ENCODE measurements at places on chromosomes 16 and 17. TPM values are rescaled to one million over a fixed set of nuclear protein-coding genes. Genes with fewer than 3 reads are reported as not detected.

GRCh38 chr16:71383054-71383773, 24.7 kb downstream of the CALB2 start:
- peak; percentile 29 for DNase-seq

- DNase-seq, result peak; percentile 81
Measured at GRCh38 chr16:70476272-70477020, 22.1 kb downstream of the FCSK start.

ABCC12 gene
- total RNA-seq, result not detected

MLKL gene
- 4.6 TPM for total RNA-seq

- no peak for DNase-seq
Measured at GRCh38 chr17:40986920-40987319, 2.8 kb upstream of the KRT40 start.

- DNase-seq, result no peak
Measured at GRCh38 chr17:65079489-65079900, 23.0 kb upstream of the GNA13 start.

MPO gene
- total RNA-seq, result not detected

- no peak for DNase-seq
Measured at GRCh38 chr16:11671271-11671670, 3.0 kb downstream of the SNN start.

- no peak for DNase-seq
Measured at GRCh38 chr16:4471869-4472268, 2.6 kb downstream of the NMRAL1 start.

GRCh38 chr16:81708266-81709015, 70.7 kb upstream of the PLCG2 start:
- DNase-seq, result no peak

TNS4 gene
- total RNA-seq, result not detected

PIMREG gene
- total RNA-seq, result 10.6 TPM

FOXN1 gene
- total RNA-seq, result not detected

- DNase-seq, result no peak
Measured at GRCh38 chr17:59345476-59345875, 14.0 kb downstream of the YPEL2 start.

IGF2BP1 gene
- under 0.01 TPM for total RNA-seq

DNA sequence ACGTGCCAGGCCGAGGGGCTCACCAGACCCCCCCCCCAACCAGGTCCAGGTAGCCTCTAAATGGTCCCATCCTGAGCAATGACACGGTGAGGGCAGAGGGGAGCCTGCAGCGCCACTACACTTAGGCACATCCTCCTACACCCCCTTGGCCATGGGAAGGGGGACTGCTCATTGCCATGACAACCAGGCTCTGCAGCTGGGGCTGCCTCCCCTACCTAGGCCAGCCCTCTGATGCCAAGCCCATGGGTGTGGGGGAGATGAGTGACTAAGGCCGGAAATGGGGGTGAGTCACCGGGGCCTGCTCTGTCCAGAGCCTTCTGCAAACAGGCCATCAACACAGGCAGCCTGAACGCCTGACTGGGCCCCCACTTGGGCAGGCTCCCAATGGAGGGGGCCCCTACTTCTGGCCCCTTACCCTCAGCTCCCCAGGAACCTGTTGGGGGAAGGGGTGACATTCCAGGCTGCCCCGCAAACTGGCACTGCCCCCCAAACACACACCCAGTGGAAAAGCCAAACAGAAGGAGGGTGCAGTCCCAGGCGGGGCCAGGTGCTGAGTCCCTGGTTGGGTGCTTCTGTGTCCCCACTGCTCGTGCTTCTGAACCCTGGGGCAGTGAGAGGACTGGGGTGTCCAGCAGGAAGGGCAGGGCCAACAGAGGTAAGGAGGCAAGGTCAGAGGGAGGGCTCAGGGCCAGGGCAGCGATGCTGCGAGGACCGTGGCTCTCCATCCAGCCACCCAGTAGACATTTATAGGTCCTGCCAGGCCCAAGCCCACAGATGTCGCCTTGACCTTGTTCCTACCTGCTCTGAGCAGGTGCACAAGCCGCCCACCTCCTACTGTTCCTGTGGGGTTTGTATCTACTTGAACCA, 8.2 kb downstream of the PLCD3 start:
- peak; percentile 84 for DNase-seq

SLC52A1 gene
- total RNA-seq, result 0.66 TPM

AXIN2 gene
- total RNA-seq, result 1.8 TPM

DNA sequence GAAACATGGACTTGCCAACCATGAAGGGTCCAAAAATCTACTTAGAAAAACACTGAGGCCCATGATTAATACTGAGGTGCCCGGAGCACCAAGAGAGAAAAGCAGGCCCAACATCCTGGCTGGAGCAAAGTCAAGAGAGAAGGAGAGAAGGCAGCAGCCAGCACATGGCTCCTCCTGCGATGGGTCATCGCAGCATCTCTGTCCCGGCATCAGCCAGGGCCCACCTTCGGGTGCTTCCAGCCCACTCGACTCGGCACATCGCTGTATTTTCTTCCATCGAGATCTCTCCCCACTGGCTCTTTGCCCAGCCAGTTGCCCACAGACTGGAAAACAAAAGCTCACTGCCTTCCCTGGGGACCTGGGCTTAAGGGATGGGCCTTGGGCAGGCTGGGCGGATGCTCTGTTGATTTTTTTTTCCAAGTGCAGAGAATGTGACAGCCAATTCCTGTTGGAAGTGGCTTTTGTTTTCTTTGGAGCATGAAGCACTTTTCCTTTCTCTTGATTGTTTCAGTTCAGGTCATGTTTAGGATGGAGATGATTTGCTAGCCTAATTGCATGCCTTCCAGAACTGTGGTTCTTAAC, 58.1 kb downstream of the CYB5B start:
- peak; percentile 66 for DNase-seq

DNA sequence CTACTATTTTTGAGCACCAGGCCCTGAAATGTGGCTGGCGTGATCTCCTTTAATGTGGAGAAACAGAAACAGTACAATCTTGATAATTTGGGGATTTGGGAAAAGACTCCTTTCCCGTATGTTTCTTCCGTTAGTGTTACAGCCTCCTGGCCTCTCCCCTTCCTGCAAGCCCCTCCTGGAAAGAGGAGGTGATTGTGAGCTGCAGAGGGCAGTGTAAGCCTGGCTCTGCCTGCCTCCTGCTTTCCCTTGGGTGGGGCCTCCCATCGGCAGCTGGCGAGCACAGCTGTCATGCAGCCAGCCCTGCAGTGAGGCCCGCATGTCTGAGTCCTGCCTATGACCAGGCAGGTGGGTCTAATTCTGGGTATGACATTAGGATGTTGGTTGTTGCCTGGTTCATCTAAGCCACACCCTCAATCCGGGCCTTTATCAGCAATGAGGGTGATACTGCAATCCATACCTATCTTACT, 48.7 kb upstream of the WSB1 start:
- peak; percentile 97 for DNase-seq

DNA sequence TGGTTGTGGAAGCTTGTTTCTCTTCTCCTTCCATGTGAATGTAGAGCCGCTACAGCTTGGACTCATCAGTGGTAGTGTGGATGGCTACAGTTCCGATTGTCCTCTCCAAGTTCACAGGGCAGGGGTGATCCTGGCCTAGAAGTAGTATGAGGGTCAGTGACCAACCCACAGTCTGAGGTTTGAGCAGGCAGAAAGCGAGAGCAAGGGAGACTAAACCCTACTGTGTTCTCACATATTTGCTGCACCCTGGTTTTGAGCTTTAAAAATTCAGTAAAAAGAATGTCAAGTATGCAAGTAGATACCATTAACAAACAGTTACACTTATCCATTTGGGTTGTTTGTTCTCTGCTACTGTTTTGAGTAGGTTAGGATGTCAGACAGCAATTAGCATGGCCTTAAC, 148.9 kb downstream of the MRTFB start:
- DNase-seq, result no peak

BBS2 gene
- 84.9 TPM for total RNA-seq

CACNB1 gene
- total RNA-seq, result 2.3 TPM

- no peak for DNase-seq
Measured at GRCh38 chr16:29779474-29779873, 1.4 kb downstream of the ZG16 start.

- no peak for DNase-seq
Measured at GRCh38 chr17:33786478-33786877, 468.6 kb upstream of the CCL2 start.

DNA sequence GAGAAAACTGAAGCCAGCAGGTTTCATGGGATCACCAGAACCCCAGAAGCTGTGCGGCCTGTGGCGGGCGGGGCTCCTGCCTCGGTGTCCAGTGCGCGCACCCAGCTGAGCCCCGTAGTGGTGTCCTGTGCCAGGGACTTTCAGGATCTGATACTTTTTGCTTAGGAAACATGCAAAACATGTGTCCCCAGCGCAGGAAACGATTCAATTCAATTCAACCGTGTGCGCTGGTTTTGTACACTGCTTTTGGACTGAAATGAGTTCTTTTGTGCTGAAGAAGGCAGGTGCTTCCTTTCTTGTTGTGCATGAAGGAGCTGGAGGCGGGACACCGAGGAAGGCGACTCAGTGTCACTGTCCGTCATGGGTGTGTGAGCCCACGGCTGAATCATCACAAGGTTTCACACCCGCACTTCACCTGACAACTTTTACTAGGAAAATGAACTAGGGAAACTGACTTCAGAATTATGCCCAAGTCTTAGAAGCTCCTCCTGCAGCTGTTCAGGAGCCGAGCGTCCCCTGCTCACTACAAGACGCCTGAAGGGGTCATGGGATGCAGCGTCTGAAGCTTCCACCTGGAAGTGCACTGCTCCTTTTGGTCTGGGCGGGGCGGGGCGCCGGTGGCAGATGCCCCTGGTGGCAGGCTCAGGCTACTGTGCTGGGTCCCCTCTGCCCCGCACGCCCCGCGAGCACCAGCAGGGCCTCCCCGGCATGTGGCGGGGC, 31.4 kb upstream of the ZNF750 start:
- DNase-seq, result no peak

DNA sequence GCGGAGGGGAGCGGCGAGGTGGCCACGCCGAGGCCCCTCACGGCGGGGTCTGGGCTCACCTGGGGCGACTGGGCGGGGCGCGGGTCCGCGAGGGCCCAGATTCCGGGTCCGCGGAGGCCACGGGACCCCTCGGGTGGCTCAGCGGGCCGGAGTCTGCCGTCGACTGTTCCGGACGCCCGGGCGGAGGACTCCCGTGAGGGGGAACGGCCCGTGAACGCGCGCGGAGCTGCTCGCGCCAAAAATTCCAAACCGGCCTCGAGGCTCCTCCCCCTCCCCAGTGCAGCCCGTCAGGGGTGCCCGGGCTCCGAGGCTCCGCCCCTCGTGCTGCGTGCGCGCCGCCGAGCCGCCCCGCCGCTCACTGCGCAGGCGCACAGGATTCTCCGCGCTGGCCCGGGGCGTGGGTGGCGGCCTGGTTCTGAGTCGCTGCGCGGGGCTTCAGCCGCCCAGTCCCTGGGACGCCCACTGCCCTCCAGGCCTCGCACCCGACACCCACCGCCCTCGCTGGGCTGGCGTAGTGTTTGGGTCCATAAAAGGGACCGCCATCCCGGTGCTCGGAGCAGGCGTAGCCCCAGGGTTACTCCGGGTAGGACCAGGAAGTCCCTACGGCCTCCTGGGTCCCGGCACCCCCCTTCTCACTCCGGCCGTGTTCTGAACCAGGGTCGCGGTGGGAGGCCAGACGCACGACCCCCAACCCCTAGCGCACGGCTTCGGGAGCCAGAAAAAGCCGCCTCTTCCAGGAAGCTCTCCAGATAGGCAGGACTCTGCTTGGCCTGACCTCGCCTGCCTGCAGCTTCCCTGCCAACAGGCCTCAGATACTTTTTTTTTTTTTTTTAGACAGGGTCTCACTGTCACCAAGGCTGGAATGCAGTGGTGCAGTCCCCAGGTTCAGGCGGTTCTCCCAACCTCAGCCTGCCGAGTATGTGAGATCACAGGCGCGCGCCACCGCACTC, at the start of gene PKMYT1:
Gene PKMYT1, minus strand, starts transcription at position 220 of the 950 bp plus-strand sequence. CDS start 789 bp downstream, outside the sequence.
- DNase-seq, result peak; percentile 79

- DNase-seq, result no peak
Measured at GRCh38 chr16:65604771-65605170, 482.9 kb upstream of the CDH11 start.

GRCh38 chr17:11580677-11581076, 17.6 kb upstream of the DNAH9 start:
- no peak for DNase-seq

GRCh38 chr16:53566552-53567245, 63.7 kb upstream of the AKTIP start:
- DNase-seq, result no peak

GRCh38 chr17:65749479-65749878, 188.0 kb upstream of the AXIN2 start:
- peak; percentile 31 for DNase-seq

MYOCD gene
- total RNA-seq, result 0.17 TPM

GRCh38 chr17:80831491-80831890, 160.2 kb upstream of the CHMP6 start:
- no peak for DNase-seq

DNA sequence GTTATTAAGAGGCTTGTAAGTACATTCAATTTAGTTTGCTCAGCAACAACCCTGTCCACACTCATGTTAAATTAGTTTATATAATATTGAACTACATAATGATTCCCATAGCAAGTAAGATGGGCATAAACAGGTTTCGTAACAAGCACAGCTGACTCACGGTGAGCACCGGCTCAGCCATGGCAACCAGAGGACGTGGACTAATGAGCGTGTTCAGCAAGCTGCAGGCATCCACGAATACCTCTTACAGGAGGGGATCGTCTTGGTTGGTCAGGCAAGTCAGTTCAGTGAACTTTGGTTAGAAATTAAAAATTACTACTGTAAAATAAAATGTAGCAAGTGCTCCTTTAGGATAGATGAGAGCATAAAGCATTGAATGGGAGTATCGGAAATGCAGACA, 58.4 kb downstream of the ELAC2 start:
- DNase-seq, result peak; percentile 29

- no peak for DNase-seq
Measured at GRCh38 chr17:3207367-3207766, at the start of gene OR1A1. Gene OR1A1, plus strand, starts transcription at chr17:3207667. Its CDS starts 7,954 bp downstream, at chr17:3215621.

DNA sequence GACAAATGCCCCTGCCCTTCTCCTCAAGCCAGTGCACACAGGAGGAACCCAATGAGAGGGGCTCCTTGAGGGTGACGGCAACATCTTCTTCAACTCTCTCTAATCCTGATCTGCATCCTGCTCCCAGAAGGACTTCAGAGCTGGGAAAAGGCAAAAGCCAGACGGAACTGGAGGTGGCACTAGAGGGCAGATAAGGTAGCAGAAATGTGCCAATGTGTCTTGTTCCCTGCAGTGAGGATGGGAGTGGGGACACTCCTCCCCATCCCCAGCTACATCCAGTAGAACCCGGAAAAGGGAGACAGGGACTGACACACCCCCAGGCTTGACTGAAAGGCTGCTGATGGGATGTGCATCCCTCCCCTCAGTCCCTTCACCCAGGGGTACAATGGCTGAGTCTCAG, 28.5 kb downstream of the SRCIN1 start:
- DNase-seq, result no peak

DNA sequence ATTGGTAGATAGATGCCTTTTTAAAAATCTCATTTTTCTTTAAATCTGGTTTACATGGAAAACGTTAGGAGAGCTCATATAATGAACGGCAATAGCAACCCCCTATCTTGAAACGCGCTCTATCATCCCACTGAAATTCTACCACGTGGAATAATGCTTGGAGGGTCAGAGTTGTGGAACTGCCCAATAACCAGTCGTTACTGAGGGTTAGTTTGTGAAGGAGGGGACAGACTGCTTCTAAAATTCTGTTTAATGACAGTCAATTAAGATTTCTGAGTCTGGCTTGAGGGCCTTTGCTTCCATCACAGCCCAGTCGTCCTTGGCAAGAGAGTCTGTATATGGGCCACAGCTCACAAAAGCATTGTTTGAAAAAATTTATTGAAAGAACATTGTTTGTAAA, 482 bp downstream of the IRF8 start:
- no peak for DNase-seq

LGALS9 gene
- total RNA-seq, result 0.51 TPM

PPP1R27 gene
- total RNA-seq, result under 0.01 TPM

- DNase-seq, result no peak
Measured at GRCh38 chr16:69301861-69302260, 9.3 kb upstream of the VPS4A start.

GRCh38 chr17:49571764-49572163, 3.9 kb upstream of the NXPH3 start:
- DNase-seq, result no peak

TBC1D28 gene
- not detected for total RNA-seq

Measured in fibroblast of lung (primary cell).